Vagina (tissue), 2 donors: ENCODE measurements at places on chromosomes 6 and 20.

DNA sequence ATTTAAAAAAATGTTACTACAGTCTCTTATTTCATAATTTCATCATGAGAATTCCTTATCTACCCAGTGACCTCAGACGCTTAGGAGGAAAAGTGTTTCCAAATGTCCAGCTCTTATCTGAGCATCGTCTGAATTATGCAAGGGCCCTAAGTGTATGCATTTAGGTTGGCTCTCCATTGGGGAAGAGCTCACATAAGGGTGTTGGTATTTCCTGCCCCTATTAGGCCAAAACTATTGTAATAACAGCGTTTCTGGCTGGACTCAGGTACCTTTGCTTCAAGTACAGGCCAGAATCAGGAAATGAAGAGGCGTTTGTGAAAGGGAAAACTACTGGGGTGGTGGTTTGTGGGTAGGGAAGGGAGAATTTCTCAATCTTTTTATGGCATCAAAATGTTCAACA is 40.4 kb upstream of the SGK1 start:
- DNase-seq, result no peak
- no peak overlapping the region for H3K4me3 ChIP-seq
- no peaks in the 10 kb centered on the region for H3K4me1 ChIP-seq
- no peak overlapping the region for H3K27ac ChIP-seq
- H3K27me3 ChIP-seq, result no peaks in the 10 kb centered on the region
- H3K36me3 ChIP-seq, result no peaks in the 10 kb centered on the region

DNA sequence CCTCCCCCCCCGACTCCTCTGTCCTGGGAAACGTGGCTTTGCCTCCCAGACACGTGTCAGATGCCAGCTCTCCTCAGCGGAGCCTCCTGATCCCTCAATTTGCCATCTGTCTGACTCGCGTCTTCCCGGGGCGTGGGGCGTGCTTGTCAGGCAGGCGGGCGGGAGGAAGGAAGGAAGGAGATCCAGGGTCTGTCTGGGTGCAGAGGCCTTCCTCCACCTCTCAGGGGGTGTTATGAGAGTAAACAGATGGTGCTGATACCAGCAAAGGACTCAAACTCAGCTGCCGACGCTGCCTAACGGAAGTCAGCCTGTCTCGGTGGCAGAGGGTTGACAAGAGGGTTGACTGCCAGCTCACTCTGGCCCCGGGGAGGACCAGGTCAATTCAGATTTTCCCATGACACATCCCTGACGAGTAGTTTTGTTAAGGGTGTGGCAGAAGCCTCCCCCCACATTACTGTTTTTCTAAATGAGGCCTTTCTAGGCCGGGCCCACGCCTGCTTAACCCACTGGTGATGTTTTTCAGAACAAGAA is 17.0 kb downstream of the UQCC2 start:
- H3K4me1 ChIP-seq, result peaks cover 56% of the 10 kb centered on the region
- DNase-seq, result no peak
- no peaks in the 10 kb centered on the region for H3K27me3 ChIP-seq
- H3K27ac ChIP-seq, result peak overlapping the region; percentile 83
- no peak overlapping the region for H3K4me3 ChIP-seq

GRCh38 chr6:152273638-152274037 is 363.5 kb downstream of the SYNE1 start:
- no peak for DNase-seq
- no peaks in the 10 kb centered on the region for H3K36me3 ChIP-seq
- H3K27ac ChIP-seq, result peak overlapping the region; percentile 69
- H3K4me3 ChIP-seq, result no peak overlapping the region
- no peaks in the 10 kb centered on the region for H3K27me3 ChIP-seq

GRCh38 chr6:129672341-129672682 is 37.7 kb downstream of the ARHGAP18 start:
- DNase-seq, result no peak
- H3K4me3 ChIP-seq, result no peak overlapping the region
- no peaks in the 10 kb centered on the region for H3K36me3 ChIP-seq

- peaks cover 52% of the 10 kb centered on the region for H3K4me1 ChIP-seq
- no peak overlapping the region for H3K4me3 ChIP-seq
- no peaks in the 10 kb centered on the region for H3K36me3 ChIP-seq
- no peak overlapping the region for H3K27ac ChIP-seq
Observed at GRCh38 chr6:22068561-22069305, 228.1 kb downstream of the PRL start.

DNA sequence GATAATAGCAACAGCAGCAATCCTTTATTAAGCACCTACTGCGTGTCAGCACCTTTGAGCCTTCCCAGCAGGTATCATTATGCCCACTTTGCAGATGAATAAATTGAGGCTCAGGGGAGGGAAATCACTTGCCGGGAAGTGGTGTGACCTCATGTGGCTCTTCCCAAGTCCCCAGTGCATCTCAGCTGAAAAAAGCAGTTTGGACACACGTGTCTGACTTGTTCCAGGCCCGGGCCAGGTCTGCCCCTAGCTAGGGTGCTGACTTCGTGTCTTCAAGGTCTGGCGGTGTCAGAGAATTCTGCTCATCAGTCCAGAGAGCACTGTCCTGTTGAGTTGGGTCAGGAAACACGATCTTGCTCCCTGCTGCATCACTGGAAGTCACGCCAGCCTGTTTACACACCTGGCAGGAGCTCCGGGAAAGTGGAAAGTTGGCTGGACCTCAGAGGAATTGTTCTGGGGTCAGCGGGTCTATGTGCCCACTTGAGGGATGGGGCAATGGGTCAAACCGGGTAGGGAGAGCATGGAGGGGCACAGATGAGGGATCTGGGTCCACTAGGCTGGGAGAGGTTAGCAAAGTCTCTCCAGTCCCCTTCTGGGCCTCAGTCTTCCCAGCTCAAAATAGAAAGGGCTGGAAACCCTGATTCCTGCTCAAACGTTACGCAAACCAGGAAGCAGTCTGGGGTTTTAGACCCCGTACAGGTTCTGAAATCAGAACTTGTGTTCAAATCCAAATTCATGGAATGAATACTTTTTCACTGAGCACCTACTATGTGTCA is 10.5 kb downstream of the SLC13A3 start:
- no peak overlapping the region for H3K4me3 ChIP-seq
- no peaks in the 10 kb centered on the region for H3K27me3 ChIP-seq
- H3K4me1 ChIP-seq, result no peaks in the 10 kb centered on the region

- DNase-seq, result no peak
- no peaks in the 10 kb centered on the region for H3K27me3 ChIP-seq
- no peak overlapping the region for H3K4me3 ChIP-seq
- H3K36me3 ChIP-seq, result no peaks in the 10 kb centered on the region
Observed at GRCh38 chr20:31559704-31560093, 45.4 kb upstream of the ID1 start.

GRCh38 chr20:10064611-10065010 is 29.8 kb downstream of the ANKEF1 start:
- no peaks in the 10 kb centered on the region for H3K27me3 ChIP-seq
- H3K36me3 ChIP-seq, result no peaks in the 10 kb centered on the region
- no peak for DNase-seq
- H3K4me3 ChIP-seq, result no peak overlapping the region
- no peaks in the 10 kb centered on the region for H3K4me1 ChIP-seq
- H3K27ac ChIP-seq, result no peak overlapping the region

DNA sequence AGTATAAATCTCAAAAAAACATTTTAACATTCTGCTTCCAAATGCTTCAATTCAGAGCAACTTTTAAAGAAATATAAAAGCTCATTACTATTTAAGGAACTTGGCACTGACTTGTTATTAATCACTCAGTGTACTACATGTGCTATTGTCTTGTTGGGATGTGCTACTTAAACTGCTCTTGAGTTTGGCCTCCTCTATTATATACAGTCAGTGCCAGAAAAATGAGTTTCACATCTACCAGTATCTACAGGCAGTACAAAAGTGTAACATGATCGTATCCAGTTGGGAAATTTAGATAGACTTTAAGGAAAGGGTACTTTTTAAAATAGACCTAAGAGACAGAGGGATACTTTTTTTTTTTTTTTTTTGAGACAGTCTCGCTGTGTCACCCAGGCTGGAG is 627.3 kb upstream of the SLC35B3 start:
- H3K4me1 ChIP-seq, result no peaks in the 10 kb centered on the region
- DNase-seq, result no peak
- H3K27me3 ChIP-seq, result no peaks in the 10 kb centered on the region
- H3K27ac ChIP-seq, result no peak overlapping the region
- H3K36me3 ChIP-seq, result no peaks in the 10 kb centered on the region

GRCh38 chr20:58585753-58586540 is 65.1 kb upstream of the STX16 start:
- H3K4me3 ChIP-seq, result no peak overlapping the region
- DNase-seq, result no peak
- H3K27me3 ChIP-seq, result no peaks in the 10 kb centered on the region
- H3K27ac ChIP-seq, result no peak overlapping the region

DNA sequence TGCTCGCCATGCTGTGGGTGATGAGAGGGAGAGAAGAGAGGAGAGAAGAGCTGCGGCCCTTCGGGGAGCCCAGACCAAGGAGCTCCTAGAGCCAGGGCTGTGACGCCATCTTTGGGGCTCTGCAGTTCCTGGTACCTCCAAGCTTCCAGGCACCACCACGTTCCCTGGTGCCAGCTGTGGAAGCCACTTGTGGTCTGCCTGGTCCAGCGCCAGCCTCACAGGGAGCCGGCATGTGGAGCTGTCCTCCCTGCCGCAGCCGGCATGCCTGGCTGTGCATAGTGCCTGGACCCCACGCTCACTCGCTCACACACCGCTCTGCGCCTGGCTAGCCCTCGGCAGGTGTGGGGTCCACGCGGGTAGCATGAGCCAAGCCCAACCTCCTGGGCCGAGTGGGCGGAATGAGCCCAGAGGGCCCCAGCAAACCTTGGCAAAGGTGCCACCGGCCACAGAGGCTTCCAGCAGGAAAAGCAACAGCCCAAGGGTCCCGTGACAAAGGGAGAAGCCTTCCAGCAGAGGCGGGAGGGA is 19.3 kb upstream of the CHRNA4 start:
- no peaks in the 10 kb centered on the region for H3K4me1 ChIP-seq
- no peak overlapping the region for H3K4me3 ChIP-seq
- H3K36me3 ChIP-seq, result no peaks in the 10 kb centered on the region
- no peaks in the 10 kb centered on the region for H3K27me3 ChIP-seq
- H3K27ac ChIP-seq, result no peak overlapping the region

- no peaks in the 10 kb centered on the region for H3K36me3 ChIP-seq
- DNase-seq, result no peak
- no peak overlapping the region for H3K27ac ChIP-seq
- H3K27me3 ChIP-seq, result no peaks in the 10 kb centered on the region
Observed at GRCh38 chr6:13870214-13870830, 54.4 kb upstream of the RNF182 start.

- H3K27ac ChIP-seq, result no peak overlapping the region
- H3K27me3 ChIP-seq, result no peaks in the 10 kb centered on the region
- H3K4me1 ChIP-seq, result no peaks in the 10 kb centered on the region
- no peak for DNase-seq
- H3K4me3 ChIP-seq, result no peak overlapping the region
Observed at GRCh38 chr6:105468850-105469249, 66.0 kb upstream of the PREP start.
